Chondrocyte (in vitro differentiated cells): ENCODE measurements at places on chromosomes 6 and 20. TPM values are rescaled to one million over a fixed set of nuclear protein-coding genes. Genes with fewer than 3 reads are reported as not detected.

GRCh38 chr6:112017760-112018537 lies 36.0 kb upstream of the CCN6 start:
- H3K36me3 ChIP-seq = no peaks in the 10 kb centered on the region
- H3K27me3 ChIP-seq = no peaks in the 10 kb centered on the region
- H3K4me3 ChIP-seq = no peak overlapping the region
- peaks cover 44% of the 10 kb centered on the region for H3K4me1 ChIP-seq

- H3K27me3 ChIP-seq = peaks cover 31% of the 10 kb centered on the region
- no peaks in the 10 kb centered on the region for H3K36me3 ChIP-seq
- H3K4me1 ChIP-seq = peaks cover 3% of the 10 kb centered on the region
- DNase-seq = no peak
- H3K27ac ChIP-seq = no peak overlapping the region
- no peak overlapping the region for H3K4me3 ChIP-seq
Measured at GRCh38 chr20:31914170-31914569, 37.7 kb downstream of the PDRG1 start.

- H3K27me3 ChIP-seq = no peaks in the 10 kb centered on the region
- H3K27ac ChIP-seq = peak overlapping the region; percentile 13
- no peak for DNase-seq
- H3K4me1 ChIP-seq = no peaks in the 10 kb centered on the region
- peaks cover 52% of the 10 kb centered on the region for H3K36me3 ChIP-seq
Measured at GRCh38 chr20:49641683-49642656, 71.7 kb downstream of the B4GALT5 start.

DNA sequence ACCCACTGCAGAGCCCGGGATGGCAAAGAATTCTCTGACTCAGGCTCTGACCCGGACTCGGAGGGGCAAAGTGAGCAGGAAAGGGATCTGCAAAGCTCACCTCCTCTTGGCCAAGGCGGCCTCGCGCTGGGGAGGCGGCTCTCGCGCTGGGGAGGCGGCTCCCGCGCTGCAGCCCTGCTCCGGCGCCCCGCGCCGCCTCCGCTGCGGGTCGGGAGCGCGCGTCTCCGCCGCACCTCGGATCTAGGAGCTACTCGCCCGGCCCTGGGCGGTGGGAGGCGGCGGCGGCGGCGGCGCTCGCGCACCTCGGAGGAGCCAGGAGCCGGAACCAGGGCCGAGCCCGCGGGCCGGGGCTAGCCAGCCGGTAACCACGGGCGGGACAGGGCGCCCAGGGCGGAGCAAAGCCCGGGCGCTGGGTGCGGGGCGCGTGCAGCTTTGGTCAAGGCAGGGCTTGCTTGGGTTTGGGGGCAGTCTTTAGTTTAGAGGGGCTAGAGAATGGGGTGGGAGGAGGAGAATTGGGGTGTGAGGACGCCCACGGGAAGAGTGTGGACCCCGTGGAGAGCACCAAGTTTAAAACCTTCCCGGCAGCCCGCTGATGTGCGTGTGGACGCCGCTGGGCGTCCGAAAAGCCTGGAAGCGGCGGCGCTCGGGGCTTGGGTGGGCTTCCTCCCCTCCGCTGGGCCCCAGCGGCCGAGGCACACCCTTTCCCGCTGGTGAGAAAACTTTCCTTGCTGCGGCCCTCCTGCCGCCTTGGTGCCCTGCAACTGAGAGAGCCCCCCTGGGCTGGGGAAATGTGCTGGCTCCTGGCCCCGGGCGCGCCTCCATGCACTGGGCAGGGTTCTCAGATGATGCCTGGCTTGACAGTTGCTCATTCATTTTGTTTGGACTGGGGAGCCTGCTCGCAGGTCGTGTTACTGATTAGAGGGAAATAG lies at the start of gene MRAP2:
Gene MRAP2 (plus strand): TSS at position 250 of the 929 bp plus-strand sequence. CDS start 21,547 bp downstream, outside the sequence.
- H3K4me3 ChIP-seq = peak within 1 kb of the TSS; percentile 80
- H3K36me3 ChIP-seq = peaks cover 4% of the 10 kb centered on the region
- no peak within 1 kb of the TSS for H3K27ac ChIP-seq
- peaks cover 48% of the 10 kb centered on the region for H3K4me1 ChIP-seq
- no peak for DNase-seq
- no peaks in the 10 kb centered on the region for H3K27me3 ChIP-seq

GRCh38 chr6:149389509-149390297 lies 10.4 kb upstream of the SUMO4 start:
- no peak overlapping the region for H3K4me3 ChIP-seq
- no peak overlapping the region for H3K27ac ChIP-seq
- peaks cover 42% of the 10 kb centered on the region for H3K4me1 ChIP-seq

GRCh38 chr6:149895048-149895590 lies 2.8 kb downstream of the RAET1E start:
- no peaks in the 10 kb centered on the region for H3K36me3 ChIP-seq
- H3K4me1 ChIP-seq = peaks cover 51% of the 10 kb centered on the region
- H3K4me3 ChIP-seq = no peak overlapping the region
- DNase-seq = no peak
- H3K27ac ChIP-seq = peak overlapping the region; percentile 93

DNA sequence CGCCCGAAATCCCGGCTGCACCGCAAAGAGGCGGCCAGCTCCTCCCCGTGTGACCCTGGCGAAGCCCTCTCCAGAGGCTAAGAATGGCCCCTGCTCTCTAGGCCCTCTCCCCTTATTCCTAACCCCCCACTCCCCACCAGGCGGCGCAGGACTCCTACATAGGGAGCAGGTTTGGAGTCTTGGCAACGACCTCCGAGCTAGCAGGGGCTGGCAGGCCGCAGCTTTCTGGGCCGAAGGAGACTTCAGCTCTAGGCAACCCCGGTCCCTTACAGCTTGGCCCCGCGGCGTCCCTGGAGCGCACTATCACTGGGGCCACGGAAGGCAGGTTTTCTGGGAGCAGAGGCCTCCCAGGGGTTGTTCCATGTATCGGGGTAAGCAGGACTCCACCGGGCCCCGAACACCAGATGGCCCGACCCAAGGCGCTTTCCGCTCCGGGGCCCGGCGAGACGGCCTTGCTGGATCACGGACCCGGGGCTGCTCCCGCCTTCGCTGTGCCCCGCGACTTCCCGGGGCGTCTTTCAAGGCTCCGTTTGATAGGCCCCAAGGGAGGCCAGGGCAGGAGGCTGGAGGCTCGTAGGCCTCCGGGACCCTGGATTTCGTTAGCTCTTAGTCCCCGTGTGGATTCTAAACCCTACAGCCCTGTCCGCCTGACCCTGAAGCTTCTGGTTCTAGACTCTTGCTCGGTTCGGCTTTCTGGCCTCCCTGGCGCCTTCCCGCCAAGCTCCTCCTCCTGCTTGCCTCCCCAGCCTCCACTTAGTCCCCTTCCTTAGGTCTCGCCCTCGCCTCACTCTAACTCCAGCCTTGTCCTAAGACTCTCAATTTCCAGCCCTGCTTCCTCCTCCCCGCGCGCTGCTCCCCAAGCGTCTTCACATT lies 1.9 kb downstream of the SLC32A1 start:
- H3K36me3 ChIP-seq = peaks cover 13% of the 10 kb centered on the region
- H3K27ac ChIP-seq = no peak overlapping the region
- H3K4me3 ChIP-seq = no peak overlapping the region
- H3K4me1 ChIP-seq = peaks cover 29% of the 10 kb centered on the region

- no peak for DNase-seq
- peaks cover 2% of the 10 kb centered on the region for H3K36me3 ChIP-seq
- H3K4me1 ChIP-seq = no peaks in the 10 kb centered on the region
- no peak overlapping the region for H3K4me3 ChIP-seq
- H3K27me3 ChIP-seq = peaks cover 4% of the 10 kb centered on the region
- no peak overlapping the region for H3K27ac ChIP-seq
Measured at GRCh38 chr6:90421666-90422065, 125.0 kb upstream of the BACH2 start.

DNA sequence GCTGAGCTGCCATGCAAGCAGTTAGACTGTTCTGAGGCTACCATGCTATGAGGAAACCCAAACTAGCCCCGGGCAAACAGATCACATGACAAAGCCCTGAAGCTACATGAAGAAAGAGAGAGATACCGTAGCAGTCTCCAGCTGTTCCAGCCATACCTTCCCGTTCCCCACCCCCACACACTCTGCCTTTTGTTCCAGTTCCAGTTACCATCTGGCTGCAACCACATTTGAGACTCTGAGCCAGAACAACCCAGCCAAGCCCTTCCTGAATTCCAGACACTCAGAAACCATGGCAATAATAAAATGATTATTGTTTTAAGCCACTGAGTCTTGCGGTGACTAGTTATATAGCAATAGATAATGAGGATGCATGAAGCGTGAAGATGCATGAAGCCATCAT lies 28.3 kb downstream of the RIN2 start:
- peak overlapping the region; percentile 3 for H3K4me3 ChIP-seq
- H3K27me3 ChIP-seq = no peaks in the 10 kb centered on the region
- peak overlapping the region; percentile 92 for H3K27ac ChIP-seq
- H3K36me3 ChIP-seq = peaks cover 2% of the 10 kb centered on the region
- DNase-seq = no peak
- peaks cover 58% of the 10 kb centered on the region for H3K4me1 ChIP-seq

- peaks cover 3% of the 10 kb centered on the region for H3K4me1 ChIP-seq
- no peak for DNase-seq
- H3K27ac ChIP-seq = no peak overlapping the region
- H3K4me3 ChIP-seq = no peak overlapping the region
Measured at GRCh38 chr20:50595988-50596693, 86.0 kb downstream of the PTPN1 start.

GRCh38 chr20:7622399-7622961 lies 317.8 kb downstream of the HAO1 start:
- peaks cover 3% of the 10 kb centered on the region for H3K27me3 ChIP-seq
- H3K4me1 ChIP-seq = no peaks in the 10 kb centered on the region
- no peaks in the 10 kb centered on the region for H3K36me3 ChIP-seq
- no peak overlapping the region for H3K4me3 ChIP-seq
- no peak for DNase-seq

- H3K4me1 ChIP-seq = peaks cover 88% of the 10 kb centered on the region
- peak overlapping the region; percentile 75 for H3K27ac ChIP-seq
- no peaks in the 10 kb centered on the region for H3K36me3 ChIP-seq
- no peak for DNase-seq
- H3K27me3 ChIP-seq = no peaks in the 10 kb centered on the region
Measured at GRCh38 chr20:41051009-41051825, 22.6 kb downstream of the TOP1 start.

- H3K4me1 ChIP-seq = no peaks in the 10 kb centered on the region
- peaks cover 2% of the 10 kb centered on the region for H3K36me3 ChIP-seq
- no peak for DNase-seq
- no peak overlapping the region for H3K4me3 ChIP-seq
- peaks cover 61% of the 10 kb centered on the region for H3K27me3 ChIP-seq
- H3K27ac ChIP-seq = no peak overlapping the region
Measured at GRCh38 chr20:46342451-46343347, 34.4 kb upstream of the CDH22 start.

GRCh38 chr6:82584194-82584695 lies 220.6 kb downstream of the TPBG start:
- H3K4me1 ChIP-seq = no peaks in the 10 kb centered on the region
- no peaks in the 10 kb centered on the region for H3K36me3 ChIP-seq
- H3K27ac ChIP-seq = no peak overlapping the region
- no peak for DNase-seq
- H3K4me3 ChIP-seq = no peak overlapping the region

DNA sequence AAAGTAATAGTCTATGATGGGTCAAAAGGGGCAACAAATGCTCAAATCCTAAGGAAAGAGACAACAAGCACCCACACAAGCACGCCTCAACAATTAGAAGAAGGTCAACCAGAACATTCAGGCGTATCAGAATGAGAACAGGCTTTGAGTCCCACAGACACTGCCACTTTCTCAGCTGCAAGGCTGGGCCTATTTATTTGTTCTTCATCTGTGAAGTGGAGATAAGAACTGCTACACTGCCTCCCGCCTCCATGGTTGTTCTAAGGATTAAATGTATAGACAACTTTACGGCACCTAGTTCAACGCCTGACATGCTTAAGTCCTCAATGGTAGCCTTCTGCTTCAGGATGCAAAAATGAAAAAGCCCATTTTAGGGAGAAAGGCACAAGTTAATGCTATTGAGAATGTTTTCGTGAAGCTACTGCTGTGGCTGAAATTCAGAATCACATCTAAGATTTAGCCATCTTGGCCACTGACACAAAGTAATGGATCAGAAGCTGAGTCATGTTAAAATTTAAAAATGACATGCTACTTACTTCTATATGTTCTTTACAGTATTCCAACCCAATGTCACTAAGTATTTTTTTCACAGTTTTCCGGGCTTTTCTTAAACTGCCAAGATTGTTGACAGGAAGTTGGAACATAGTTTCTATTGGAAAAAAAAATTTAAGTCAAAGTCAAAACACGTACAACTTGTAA lies 27.7 kb downstream of the ADNP start:
- H3K4me1 ChIP-seq = peaks cover 27% of the 10 kb centered on the region
- H3K36me3 ChIP-seq = peaks cover 14% of the 10 kb centered on the region
- no peak for DNase-seq
- no peak overlapping the region for H3K4me3 ChIP-seq

DNA sequence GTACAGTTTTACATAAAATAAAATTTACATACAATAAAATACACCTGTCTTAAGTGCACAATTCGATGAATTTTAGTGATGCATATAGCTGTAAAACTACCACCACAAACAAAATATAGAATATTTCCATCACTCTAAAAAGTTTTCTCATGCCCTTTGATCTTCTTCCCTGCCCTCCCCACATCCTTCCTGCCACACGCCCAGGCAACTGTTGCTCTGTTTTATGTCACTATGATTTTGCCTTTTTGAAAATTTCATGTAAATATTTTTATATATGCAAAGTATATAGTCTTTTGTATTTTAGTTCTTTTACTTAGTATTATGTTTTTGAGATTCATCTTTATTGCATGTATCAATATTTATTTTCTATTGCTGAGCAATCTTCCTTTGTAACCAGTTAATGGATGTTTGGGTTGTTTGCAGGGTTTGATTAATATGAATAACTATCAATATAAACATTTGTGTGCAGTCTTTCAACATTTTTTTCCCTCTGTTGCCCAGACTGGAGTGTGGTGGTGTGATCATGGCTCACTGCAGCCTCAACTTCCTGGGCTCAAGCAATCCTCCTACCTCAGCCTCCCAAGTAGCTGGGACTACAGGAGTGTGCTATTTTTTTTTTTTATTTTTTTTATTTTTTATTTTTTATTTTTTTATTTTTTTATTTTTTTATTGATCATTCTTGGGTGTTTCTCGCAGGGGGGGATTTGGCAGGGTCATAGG lies 23.8 kb upstream of the SAMHD1 start:
- H3K4me1 ChIP-seq = no peaks in the 10 kb centered on the region
- H3K27me3 ChIP-seq = no peaks in the 10 kb centered on the region
- H3K36me3 ChIP-seq = no peaks in the 10 kb centered on the region
- no peak overlapping the region for H3K4me3 ChIP-seq
- no peak overlapping the region for H3K27ac ChIP-seq
- no peak for DNase-seq

The SYCP2 gene
- 1.5 to 2.5 TPM (median 1.9 TPM) in 3 replicates for total RNA-seq

The LY6G6D gene
- total RNA-seq = not detected in 3 replicates

The TRIM10 gene
- total RNA-seq = not detected in 3 replicates

The LRRC73 gene
- total RNA-seq = 0.24 to 0.62 TPM (median 0.49 TPM) in 3 replicates

The MEP1A gene
- total RNA-seq = not detected in 3 replicates

The CAGE1 gene
- not detected in 3 replicates for total RNA-seq

The SLC35F1 gene
- not detected in 3 replicates for total RNA-seq
